Naive thymus-derived CD4-positive, alpha-beta T cell (primary cell): ENCODE measurements at places on chromosomes 13 and 19. TPM values are rescaled to one million over a fixed set of nuclear protein-coding genes. Genes with fewer than 3 reads are reported as not detected.

- peak overlapping the region; percentile 62 for H3K4me3 ChIP-seq
- peaks cover 70% of the 10 kb centered on the region for H3K4me1 ChIP-seq
- peaks cover 11% of the 10 kb centered on the region for H3K36me3 ChIP-seq
- DNase-seq = no peak
- no peaks in the 10 kb centered on the region for H3K27me3 ChIP-seq
- H3K27ac ChIP-seq = peak overlapping the region; percentile 94
Observed at GRCh38 chr19:29668746-29669609, 3.7 kb downstream of the PLEKHF1 start.

GRCh38 chr13:26914624-26915023 lies 154.0 kb upstream of the GPR12 start:
- DNase-seq = no peak
- no peaks in the 10 kb centered on the region for H3K4me1 ChIP-seq
- H3K4me3 ChIP-seq = no peak overlapping the region
- H3K36me3 ChIP-seq = no peaks in the 10 kb centered on the region
- H3K27ac ChIP-seq = no peak overlapping the region

GRCh38 chr19:56132316-56132822 lies 8.7 kb upstream of the ZNF444 start:
- H3K27me3 ChIP-seq = no peaks in the 10 kb centered on the region
- no peak overlapping the region for H3K4me3 ChIP-seq
- H3K27ac ChIP-seq = no peak overlapping the region
- H3K4me1 ChIP-seq = no peaks in the 10 kb centered on the region

DNA sequence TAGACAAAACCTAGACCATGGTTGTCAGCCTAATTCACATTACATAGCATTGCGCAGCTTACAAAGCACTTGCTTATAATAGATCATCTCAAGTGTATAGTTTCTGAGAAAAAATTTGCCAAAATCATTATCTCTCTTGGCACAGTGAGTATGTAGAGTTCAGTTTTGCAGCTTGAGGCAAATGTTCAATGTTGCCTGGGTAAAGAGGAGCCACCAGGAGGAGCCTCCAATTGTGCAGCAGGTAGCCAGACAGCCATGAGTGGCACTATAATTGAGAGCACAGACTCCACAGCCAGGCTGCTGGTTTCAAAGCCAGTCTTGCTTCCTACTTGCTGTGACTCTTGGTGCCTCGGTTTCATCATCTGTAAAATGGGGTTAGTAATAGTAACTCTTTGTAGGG lies 24.0 kb upstream of the OLFM4 start:
- no peak overlapping the region for H3K4me3 ChIP-seq
- H3K27ac ChIP-seq = no peak overlapping the region

GRCh38 chr19:2575734-2576481 lies 100.0 kb downstream of the GADD45B start:
- DNase-seq = no peak
- no peaks in the 10 kb centered on the region for H3K27me3 ChIP-seq
- no peak overlapping the region for H3K4me3 ChIP-seq
- no peak overlapping the region for H3K27ac ChIP-seq

GRCh38 chr13:69458013-69458412 lies 649.6 kb upstream of the ATXN8OS start:
- no peaks in the 10 kb centered on the region for H3K4me1 ChIP-seq
- no peaks in the 10 kb centered on the region for H3K36me3 ChIP-seq
- H3K27me3 ChIP-seq = no peaks in the 10 kb centered on the region

DNA sequence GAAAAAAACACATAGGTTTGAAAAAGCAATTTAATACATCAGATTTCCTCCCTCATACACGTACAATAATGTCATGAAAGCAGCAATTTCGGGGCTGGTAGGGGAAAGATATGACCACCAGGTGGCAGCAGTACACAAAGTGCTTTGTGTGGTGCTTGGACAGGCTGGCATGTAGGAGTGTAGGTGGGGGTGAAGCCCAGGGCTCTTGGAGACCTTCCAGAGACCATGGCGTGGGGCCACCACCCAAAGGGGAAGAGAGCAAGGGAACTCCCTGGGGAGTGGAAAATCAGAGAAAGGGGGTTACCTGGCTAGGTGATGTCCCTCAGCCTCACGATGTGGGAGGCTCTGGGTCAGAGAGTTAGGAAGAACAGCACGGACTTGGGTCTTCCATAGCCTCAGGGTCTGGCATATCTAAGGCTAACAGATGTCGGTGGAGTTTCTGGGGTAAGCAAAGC lies 11.8 kb upstream of the CCNA1 start:
- H3K36me3 ChIP-seq = no peaks in the 10 kb centered on the region
- H3K27me3 ChIP-seq = no peaks in the 10 kb centered on the region
- no peaks in the 10 kb centered on the region for H3K4me1 ChIP-seq
- H3K4me3 ChIP-seq = no peak overlapping the region

DNA sequence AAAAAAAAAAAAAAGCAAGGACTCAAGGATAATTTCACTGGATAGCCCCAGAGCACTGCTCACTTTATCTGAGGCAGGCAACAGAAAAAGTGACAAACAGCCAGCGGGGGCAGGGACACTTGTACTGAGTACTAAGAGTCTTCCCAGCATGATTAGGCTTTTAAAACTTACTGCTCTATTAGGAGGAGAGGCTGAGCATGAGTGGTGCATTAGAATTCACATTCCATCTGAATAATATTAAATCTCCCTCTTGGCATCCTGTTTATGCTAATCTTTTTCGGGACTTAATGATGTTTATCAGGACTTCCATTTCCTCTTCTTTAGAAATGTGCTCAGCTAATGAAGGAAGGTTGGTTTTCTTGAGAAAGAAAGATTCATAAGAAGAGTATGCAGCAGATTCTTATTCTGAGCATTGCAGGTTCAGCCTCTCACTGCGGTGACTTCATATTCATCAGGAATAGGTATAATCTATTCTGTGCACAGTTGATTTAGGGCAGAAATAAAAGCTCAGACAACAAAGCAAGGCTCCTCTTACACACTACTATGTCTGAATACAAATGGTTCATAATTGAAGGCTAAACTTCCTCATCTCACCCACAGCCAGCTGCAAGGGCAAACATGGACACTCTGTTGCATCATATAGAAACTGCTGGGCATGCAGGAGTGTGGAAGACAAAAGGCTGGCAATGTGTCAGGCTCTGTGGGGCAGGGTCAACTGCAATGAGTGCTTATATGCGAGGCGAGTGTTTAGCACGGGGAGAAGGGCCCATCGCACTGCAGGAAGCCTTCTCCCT lies 107.0 kb downstream of the KL start:
- no peak overlapping the region for H3K4me3 ChIP-seq
- no peaks in the 10 kb centered on the region for H3K27me3 ChIP-seq
- no peaks in the 10 kb centered on the region for H3K36me3 ChIP-seq

DNA sequence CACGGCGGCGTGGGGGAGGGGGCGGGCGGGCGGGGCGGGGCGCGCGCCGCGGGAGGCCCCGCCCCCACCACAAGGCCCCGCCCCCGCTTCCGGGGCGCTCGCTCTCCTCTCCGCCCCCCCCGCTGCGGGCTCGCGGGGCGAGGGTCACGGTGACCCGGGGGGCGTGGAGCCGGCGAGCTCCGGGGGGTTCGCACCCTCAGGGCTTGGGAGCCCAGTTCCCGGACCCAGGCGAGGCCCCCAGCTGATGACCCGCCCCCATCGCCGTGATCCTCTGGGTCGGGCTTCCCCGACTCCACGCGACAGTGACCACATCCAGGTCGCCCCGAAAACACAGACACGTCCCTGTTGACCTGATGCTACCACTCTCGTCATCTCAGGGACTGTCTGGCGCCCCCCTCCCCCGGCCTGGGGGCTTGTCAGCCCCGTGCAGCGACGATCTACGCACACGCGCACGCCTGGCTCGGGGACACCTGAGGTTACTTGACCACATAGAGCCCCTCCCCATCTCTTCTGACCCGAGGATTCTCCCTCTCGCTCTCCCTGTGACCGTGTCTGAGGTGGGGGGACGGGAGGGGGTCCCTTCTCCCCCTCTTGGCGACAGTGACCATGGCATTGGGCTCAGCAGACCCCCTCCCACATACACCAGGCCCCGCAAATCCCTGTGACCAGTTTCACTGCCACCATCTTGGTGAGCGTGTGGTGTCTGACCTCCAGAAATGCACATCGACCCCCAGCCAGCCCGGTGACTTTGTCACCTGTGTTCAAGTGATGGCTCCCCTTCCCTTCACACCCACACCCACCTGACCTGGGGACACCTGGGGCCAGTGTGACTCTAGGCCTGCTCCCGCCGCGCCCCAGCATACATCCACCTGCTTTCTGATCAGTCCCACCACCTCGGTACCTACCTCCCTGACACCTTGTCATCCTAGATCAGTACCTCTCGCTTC lies 670 bp downstream of the MAP2K7 start:
- peak overlapping the region; percentile 77 for H3K27ac ChIP-seq
- peak overlapping the region; percentile 91 for H3K4me3 ChIP-seq
- DNase-seq = no peak

- no peaks in the 10 kb centered on the region for H3K36me3 ChIP-seq
- no peak for DNase-seq
- H3K27ac ChIP-seq = peak overlapping the region; percentile 73
- no peak overlapping the region for H3K4me3 ChIP-seq
- H3K4me1 ChIP-seq = peaks cover 89% of the 10 kb centered on the region
Observed at GRCh38 chr13:99279637-99280036, 21.5 kb upstream of the GPR18 start.

GRCh38 chr13:67410645-67411044 lies 180.5 kb upstream of the PCDH9 start:
- H3K27me3 ChIP-seq = peaks cover 2% of the 10 kb centered on the region
- H3K4me1 ChIP-seq = no peaks in the 10 kb centered on the region
- DNase-seq = no peak
- H3K36me3 ChIP-seq = no peaks in the 10 kb centered on the region
- no peak overlapping the region for H3K27ac ChIP-seq
- H3K4me3 ChIP-seq = no peak overlapping the region

DNA sequence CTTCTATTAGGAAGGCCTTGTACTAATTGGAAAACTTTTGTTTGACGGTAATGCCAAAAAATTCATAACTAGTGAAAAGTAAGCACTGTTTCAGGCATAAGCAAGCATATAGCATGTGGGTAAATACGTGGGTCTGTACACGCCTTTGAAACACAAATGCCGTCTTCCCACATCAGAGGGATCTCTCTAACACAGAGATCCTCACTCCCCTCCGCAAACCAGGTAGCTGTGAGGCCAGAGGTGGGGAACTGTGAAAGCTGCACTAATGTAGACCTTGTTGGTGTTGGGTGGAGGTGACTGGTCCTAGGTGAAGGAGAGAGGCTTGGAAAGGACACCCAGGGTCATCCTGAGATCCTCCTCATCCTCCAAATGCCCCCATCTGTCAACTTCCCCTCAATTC lies 16.0 kb upstream of the POU2F2 start:
- H3K36me3 ChIP-seq = no peaks in the 10 kb centered on the region
- DNase-seq = peak; percentile 31
- H3K4me1 ChIP-seq = peaks cover 12% of the 10 kb centered on the region
- no peaks in the 10 kb centered on the region for H3K27me3 ChIP-seq
- H3K27ac ChIP-seq = no peak overlapping the region

DNA sequence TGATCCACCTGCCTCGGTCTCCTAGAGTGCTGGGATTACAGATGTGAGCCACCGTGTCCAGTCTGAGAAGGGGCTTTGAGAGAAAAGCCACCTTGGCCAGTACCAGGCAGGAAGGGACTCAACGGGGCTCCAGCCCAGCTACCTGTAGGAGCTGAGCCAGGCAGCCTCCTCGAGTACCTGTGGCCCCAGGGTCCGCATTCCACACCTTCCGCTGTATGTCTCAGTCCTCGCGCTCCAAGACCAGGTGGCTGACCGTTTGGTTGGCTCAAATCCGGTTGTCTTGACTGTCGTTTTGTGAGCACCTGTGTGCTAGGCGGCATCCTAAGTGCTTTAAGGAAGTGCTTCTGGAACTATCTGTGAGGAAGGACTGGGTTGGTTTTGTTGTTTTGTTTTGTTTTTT lies 16.2 kb downstream of the MARK4 start:
- H3K27me3 ChIP-seq = no peaks in the 10 kb centered on the region
- H3K27ac ChIP-seq = no peak overlapping the region
- H3K36me3 ChIP-seq = no peaks in the 10 kb centered on the region
- H3K4me1 ChIP-seq = no peaks in the 10 kb centered on the region

GRCh38 chr19:51714848-51715247 lies 8.9 kb downstream of the HAS1 start:
- no peak for DNase-seq
- H3K36me3 ChIP-seq = no peaks in the 10 kb centered on the region
- H3K4me1 ChIP-seq = no peaks in the 10 kb centered on the region
- no peaks in the 10 kb centered on the region for H3K27me3 ChIP-seq

Gene VSIG10L
- 1.1 TPM in 2 replicates for total RNA-seq

Gene FREM2
- total RNA-seq = not detected

DNA sequence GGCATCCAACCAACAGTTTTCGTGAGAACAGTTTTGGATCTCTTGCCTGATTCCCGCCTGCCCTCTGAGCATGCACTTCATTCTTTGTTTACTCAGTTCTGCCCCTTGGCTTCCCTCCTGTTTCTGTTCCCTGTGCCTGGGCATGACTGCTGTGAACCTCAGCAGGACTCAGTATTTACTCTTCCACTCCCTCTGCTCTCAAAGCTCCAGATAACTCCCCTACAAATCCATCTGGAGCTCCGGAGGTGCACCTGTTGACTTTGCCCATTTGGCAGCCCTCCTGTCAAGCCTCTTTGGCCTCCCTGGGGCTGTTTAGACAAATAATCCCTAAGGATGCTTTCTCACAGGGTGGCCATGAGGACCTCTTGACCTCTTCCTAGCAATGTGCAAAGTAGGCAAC lies 34.2 kb upstream of the ARGLU1 start:
- no peak for DNase-seq
- H3K27ac ChIP-seq = no peak overlapping the region

DNA sequence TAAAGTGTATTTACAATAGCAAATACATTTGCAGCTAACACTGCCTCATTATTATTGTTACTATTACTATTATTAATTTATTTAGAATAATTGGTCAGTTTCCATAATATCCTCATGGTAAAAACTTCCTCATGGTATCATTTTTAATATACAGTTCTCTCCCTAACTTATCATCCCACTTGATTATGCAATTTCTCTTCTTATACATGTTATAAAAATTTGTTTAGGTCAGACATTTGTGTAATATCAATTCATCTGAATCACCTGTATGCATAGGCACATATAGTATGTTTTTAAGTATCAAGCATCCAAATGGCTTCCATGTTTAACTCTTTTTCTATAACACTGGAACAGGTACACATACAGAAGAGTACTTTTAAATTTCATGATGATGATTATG lies 210.8 kb upstream of the STARD13 start:
- DNase-seq = no peak
- no peaks in the 10 kb centered on the region for H3K4me1 ChIP-seq
- no peaks in the 10 kb centered on the region for H3K27me3 ChIP-seq
- H3K36me3 ChIP-seq = no peaks in the 10 kb centered on the region

Gene CYP2A7
- not detected for total RNA-seq

GRCh38 chr13:110138010-110138699 lies 168.8 kb downstream of the COL4A1 start:
- no peaks in the 10 kb centered on the region for H3K27me3 ChIP-seq
- H3K36me3 ChIP-seq = no peaks in the 10 kb centered on the region
